ENCODE measurements at places on chromosomes 11 and 22. TPM values are rescaled to one million over a fixed set of nuclear protein-coding genes. Genes with fewer than 3 reads are reported as not detected.

GRAP2 gene
- 34.4 TPM for total RNA-seq

CATSPER1 gene
- total RNA-seq: 0.30 TPM

IGSF9B gene
- 91.8 TPM for total RNA-seq

CRYBB3 gene
- not detected for total RNA-seq

C11orf16 gene
- not detected for total RNA-seq

BAIAP2L2 gene
- 0.45 TPM for total RNA-seq

NLRP10 gene
- total RNA-seq: not detected

ABTB2 gene
- 14.1 TPM for total RNA-seq

All from activated CD4-positive, alpha-beta T cell treated with anti-CD3 and anti-CD28 coated beads, Interleukin-2, amount 10 ng/mL, durations not matched to agents 24 days and 14 days (primary cell).